ENCODE measurements at places on chromosomes 7 and 10.

DNA sequence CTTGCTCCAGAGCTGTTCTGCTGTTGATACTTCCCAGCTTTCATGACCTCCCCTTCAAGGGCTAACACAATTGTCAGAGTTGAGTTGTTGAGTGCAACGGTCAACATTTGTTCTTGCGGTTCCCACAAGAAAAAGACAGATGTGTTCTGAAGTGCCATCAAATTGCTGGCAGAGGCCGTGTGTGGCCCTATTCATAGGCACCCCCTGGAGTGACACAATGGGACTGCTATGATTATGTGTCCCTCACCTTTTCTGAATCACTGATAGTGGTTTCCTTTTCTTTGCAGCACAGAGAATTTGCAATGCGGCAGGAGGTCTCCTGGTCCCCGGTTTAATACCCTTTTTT lies 5.8 kb upstream of the IGFBP1 start:
- no peak for DNase-seq

DNA sequence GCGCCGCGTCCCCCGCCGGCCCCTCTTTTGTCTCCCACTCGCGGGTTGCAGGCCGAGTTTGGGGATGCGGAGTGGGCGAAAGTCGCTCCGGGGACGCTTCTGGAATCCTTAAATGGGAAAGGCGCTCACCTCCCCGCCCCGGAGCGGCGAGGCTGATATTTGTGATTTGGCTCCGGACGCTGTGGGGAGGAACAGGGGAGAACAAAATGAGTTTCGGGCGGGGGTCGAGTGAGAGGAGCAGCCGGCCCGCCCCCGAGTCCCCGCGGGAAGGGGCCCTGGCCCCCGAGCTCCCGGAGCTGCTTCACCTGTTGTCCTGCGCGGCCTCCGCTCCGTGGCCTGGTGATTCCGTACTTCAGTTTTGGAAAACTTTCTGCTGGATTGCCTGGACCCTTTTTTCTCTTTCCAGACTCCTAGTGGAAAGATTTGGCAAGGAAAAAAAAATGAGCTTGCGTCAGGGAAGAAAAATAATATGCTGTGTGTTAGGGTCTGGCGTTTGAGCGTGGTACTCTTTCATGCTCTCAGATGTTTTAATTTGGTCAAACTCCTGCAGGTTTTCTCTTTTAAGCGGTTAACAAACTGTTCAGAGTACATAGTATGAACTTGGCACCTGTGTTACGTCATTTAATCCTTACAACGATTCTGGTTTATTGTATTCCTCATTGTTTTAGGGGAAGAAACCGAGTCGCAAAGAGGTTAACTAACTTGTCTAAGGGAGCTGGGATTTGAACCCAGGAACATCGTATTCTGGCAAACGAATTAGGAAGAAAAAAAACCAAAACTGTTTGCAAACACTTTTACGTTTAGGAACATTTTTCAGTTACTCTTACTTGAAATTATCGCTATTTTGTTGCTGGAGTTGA lies 924 bp downstream of the BMPR1A start:
- DNase-seq, result no peak

DNA sequence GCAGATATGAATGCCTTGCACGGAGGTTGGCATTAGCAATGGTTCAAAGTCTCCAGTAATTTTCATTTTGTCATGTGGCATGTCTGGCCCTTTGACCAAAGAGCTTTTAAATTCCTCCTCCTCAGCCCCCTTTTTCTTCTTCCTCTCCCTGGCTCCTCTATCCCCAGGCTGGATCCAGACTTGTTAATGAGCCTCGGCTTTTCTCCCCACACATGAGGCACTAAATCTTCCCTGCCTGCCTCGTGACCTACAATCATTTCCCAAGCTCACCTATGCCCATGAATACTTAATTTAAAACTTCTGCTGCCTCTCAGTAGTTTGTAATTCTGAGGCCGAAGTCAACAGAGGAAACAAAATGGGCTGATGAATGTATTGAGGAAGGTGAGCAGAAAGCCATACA lies 23.3 kb upstream of the LRRC4 start:
- no peak for DNase-seq

DNA sequence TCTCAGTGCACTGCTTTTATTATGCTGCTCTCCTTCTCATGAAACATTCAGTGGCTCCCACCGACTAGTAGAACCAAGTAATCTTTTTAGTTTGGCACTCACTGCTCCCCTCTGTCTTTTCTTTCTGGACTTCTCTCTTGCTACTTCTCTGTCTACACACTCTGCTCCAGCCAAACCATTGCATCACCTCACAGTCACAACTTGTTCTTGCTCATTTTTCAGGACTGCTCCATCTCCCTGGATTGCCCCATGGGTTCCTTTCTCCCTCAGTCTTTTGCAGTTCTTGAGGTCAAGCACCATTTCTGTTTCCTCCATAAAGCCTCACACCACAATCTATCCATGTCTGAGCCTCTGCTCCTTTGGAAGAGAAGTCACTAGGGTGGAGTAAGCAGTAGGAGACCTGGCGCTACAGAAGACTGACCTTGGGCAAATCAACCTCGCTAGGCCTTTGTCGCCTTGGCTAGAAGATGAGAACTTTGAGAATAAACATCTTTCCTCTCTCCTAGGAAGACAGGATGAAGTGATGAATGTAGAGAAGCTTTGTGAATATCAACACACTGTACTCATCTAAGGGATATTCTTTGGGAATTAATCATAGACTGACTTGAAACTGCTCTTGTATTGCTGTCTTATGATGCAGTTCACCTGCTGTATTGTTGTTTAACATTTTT lies 186.2 kb downstream of the LRMDA start:
- no peak for DNase-seq

DNA sequence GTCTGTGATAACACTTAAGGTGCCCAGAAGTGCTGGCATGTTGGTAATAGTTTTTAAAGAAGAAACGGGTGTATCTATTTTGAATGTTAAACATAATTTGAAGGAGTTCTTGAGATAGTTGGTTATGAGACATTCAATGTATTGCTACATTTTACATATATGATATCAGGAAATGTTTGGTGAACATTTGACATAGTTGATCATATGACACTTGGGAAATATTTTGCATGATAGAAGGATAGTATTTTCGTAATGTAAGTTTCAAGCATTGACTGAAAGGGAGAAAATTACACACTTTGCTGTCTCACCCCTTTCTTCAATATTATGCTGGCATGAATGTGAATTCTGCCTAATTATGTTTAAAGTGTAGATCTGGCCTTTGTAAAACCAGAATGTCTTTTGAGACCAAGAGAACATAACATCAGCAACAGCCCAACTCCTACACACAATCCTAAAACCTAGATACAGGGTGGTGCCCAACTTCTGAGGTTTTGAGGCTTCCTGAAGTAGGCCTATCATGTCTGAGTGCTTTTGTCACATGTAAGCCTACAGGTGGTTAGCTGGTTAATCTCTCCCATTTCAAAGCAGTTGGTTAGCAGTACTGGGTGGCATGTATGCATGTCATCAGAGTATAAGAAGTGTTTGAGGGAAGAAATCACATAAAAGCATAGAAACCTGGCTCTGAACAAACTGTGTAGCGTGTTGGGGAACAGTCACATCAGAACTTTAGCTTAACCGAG lies 2.1 kb downstream of the ADD3 start:
- peak; percentile 55 for DNase-seq
